ENCODE measurements at places on chromosomes 12 and 14. TPM values are rescaled to one million over a fixed set of nuclear protein-coding genes. Genes with fewer than 3 reads are reported as not detected.

- no peak for DNase-seq
Measured at GRCh38 chr12:82972624-82973023, 285.9 kb downstream of the TMTC2 start.

- DNase-seq: no peak
Measured at GRCh38 chr12:14403711-14404196, 38.3 kb downstream of the ATF7IP start.

GRCh38 chr14:100317912-100318808 lies 5.0 kb upstream of the SLC25A47 start:
- DNase-seq: peak; percentile 86

DNA sequence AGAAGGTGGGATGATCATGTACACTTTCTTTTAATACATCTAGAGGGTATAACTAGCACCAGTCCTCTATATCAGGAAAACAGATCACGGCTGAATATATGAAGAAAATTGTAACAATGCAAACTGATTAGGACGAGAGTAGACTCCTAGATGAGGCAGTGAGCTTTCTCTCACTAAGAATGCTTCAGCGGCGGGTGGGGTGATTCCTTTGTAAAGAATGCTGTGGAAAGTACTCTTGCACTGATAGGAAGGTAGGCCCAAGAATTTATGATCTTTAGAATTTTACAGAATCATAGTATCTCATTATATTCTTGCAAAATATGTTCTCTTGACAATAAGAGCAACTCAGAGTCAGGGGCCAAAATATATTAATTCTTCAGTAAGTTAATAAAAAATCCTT lies 133.0 kb downstream of the LMNTD1 start:
- no peak for DNase-seq

DNA sequence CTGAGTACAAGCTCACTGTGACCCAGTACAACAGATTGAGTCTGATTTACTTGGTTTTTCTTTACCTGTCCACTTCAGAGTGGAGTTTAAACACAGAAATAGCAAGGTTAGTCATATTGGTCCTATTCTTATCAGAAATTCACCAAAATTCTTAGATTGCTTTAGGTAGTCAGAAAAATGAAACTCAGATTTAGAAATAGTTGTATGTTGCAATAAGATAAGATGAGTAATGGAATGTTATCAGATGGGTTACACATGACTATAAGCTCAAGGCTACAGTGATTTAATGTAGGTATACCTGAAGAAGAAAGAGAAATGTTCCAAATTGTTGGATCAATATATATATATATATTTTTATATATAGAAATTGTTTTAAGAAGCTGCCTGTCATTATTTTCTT lies 524.1 kb downstream of the LRFN5 start:
- DNase-seq: no peak

The CARMIL3 gene
- 0.62 TPM for total RNA-seq

DNA sequence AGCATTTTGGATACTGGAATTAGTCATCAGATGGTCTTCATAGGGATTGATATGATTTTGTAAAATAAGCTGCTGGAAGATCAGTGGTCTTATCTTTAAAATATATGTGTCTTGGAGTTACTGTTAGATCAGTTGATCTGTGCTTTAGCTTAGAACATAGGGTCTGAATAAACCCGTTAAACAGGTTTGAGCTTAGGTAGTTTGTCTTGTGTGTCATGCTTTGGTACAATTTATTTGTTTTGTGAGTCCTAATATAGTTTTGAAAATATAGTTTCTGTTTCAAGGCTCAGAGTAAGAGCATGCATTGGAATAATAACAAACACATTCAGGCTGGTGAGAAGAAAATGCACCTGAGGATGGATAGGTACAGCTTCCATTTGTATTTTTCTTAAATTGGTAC lies 505.0 kb downstream of the SLC16A7 start:
- no peak for DNase-seq

- DNase-seq: no peak
Measured at GRCh38 chr12:8156416-8156815, 399 bp upstream of the ZNF705A start.
